ENCODE measurements at places on chromosomes 1 and 21.

DNA sequence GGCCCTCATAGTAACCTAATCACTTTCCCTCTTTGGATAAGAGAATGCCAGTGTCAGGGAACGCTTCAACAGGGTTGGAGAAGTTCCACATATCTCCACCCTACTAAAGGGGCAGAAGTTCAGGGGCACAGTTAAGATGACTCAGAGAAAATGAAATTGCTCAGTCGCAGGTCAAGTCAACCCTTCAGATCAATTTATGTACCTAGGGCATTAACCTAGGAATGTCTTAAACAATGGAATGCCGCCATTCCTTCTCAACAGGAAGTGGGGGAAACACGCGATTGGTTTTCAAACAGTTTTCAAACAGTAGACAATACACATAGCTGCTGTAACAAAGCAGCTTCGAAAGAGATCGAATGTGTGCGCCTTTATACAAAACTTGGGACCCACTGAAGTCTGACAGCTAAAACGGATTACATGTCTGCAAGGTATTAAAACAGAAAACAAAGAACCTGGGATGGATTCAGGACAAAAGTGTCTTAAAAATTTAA, 897 bp downstream of the SLC25A24 start:
- DNase-seq: no peak

DNA sequence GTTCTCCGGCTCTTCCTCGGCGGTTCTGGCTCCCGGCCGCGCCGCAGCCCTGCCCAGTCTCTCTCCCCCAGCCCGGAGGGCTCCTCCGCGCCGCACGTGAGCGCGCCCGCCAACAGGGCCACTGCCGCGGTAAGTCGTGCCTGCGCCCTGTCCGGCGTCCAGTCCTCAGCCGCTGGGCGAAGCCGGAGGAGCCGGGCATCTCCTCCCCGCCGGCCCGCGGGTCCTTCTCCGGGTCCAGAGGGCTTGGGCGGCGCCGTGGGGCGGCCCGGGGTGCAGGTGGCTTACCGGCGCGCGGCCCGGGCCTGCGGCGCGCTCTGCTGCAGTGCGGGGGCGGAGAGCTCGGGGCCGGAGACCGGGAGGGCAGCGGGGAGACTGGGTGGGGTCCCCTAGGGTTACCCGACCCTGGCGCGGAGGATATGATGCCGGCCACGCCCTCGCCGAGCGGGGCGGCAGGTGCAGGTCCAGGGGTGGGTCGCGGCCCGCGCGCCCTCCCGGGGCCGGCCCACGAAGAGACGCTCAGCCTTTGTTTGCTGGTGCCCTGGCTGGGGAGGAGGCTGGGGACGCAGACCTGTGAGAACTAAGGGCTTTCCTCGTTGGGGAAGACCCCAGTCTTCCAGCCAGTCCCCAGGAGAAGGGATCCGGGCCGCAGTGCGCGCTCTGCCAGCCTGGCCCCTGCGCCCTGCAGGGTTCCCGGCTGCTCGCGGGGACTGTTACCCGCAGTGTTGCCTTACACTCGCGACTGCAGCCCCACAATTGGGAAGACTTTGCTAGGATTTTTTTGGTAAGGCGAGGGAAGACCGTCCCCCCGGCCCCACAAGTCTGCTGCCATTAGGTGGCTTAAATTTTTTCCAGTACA, at the start of gene DOP1B:
Gene DOP1B, plus strand, starts transcription at position 10 of the 856 bp plus-strand sequence. CDS start 7,910 bp downstream, outside the sequence.
- no peak for DNase-seq

- DNase-seq: no peak
Observed at GRCh38 chr1:47569681-47570470, 132.0 kb downstream of the FOXD2 start.

GRCh38 chr1:171113382-171113781, 22.7 kb downstream of the FMO3 start:
- DNase-seq: no peak

GRCh38 chr1:153339802-153340201, 8.8 kb downstream of the PGLYRP4 start:
- DNase-seq: no peak

DNA sequence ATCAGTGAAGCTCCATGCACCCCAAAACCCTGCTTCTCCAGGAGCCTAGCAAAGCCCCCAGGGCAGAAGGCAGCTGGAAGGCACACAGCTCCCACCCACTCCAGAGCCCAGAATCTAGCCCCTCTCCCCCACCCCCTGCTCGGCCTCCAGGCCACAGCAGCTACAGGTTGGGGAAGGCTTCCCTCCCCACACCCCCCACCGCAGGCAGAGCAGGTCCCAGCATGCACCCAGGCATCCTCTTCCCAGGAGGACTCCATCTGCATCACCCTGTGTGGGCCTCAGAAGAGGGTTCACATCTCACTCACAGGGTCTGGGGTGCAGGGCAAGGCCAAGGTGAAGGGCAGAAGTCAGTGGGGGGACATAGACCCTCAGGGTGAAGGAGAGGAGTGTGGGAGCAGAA, 719 bp downstream of the S100A14 start:
- no peak for DNase-seq

DNA sequence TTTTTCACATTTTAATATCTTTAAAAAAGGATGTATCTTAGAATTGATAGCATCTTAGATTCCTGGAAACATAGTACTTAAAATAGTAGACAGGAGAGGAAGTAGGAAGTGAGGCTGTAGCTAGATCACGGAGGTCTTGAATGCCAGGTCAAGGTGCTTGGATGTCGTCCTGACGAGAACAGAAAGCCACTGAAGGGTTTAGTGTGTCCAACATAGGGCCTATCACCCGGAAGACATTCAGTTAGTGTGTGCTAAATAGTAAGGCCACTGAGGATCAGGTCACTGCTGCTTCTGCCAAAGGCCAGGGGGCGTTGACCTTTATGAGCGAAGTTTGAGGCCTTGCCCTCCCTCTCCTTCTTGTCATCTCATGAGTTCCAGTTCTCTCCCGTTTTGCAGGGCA, 35.7 kb downstream of the RAB3B start:
- DNase-seq: no peak

DNA sequence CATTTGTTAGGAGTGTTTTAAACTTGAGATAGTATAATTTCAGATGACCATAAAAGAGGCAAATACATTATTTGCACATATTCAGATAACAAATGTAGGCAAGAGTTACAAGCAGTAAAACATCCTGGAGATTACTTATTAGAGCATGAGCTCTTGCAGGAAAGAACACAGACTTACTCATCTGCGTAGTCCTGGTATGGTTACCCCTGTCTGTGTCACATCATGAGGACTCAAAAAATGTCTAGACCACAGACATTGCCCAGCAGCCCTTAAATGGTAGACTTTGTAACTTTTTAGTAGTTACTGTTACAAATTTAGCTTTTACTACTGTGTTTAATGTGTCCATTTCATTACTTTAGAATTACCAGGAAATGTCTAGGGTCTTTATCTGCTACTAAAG, 12.8 kb downstream of the CACHD1 start:
- no peak for DNase-seq

- DNase-seq: no peak
Observed at GRCh38 chr1:245888809-245889208, 618.3 kb downstream of the SMYD3 start.

DNA sequence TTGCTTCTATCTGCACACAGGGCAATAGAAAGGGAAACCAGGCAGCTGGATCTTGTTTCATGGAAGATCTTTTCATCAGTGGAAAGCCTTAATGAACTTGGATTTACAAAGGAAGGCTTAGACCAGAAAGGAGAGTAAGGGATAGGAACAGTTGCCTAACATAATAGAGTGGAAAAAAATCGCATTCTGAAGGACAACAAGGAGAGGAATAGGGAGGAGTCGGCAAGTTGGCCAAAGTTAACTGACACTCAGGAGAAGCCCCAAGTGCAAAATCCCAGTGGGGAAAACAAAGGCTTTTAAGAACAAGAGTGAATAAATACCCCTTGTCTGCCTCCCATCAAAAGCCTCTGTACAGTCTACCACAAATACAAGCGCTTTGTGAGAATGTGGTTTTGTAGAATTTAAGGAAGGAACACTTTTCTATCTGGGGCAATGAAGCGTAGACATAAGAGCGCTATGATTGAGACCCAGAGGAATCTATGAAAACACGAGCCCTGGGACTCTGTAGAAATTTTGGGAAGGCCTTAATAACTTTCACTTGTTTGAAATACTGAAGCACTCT, 74.1 kb downstream of the ZNF648 start:
- no peak for DNase-seq
